ENCODE measurements at places on chromosomes 12 and 14.

DNA sequence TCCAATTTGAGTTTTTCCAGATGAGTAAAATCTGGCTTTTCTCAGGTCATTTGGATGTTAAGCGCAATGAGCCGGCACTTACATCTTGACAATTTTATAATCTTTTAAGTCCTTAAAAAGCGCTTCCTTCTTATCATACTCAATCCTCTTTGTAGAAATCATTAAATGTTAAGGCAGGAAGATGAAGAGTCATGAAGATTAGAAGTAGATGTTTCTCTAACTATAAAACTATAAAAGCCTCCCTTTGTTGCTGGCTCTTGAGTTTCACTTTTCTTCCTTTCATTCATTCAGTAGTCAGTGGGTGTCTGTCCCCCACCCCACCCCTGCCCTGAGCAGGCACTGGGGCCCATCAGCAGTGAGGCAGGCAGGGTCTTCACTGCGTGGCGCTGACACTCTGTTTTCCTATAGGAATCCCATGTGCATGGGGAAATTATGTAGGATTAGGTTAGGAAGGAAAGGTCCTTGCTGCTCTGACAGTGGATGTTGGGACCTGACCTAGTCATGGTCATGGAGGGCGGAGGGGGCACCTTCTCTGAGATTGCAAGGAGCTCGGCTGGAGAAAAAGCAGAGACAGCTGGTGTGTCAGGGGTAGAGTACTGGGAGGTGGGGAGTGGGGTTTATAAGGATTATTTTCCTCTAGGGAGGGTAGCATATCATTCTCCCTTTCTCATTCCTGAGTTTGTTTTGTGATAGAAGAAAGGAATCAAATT, 65.8 kb downstream of the CCDC92 start:
- no peak for DNase-seq

- no peak for DNase-seq
Measured at GRCh38 chr12:1575408-1576401, 18.7 kb downstream of the FBXL14 start.

DNA sequence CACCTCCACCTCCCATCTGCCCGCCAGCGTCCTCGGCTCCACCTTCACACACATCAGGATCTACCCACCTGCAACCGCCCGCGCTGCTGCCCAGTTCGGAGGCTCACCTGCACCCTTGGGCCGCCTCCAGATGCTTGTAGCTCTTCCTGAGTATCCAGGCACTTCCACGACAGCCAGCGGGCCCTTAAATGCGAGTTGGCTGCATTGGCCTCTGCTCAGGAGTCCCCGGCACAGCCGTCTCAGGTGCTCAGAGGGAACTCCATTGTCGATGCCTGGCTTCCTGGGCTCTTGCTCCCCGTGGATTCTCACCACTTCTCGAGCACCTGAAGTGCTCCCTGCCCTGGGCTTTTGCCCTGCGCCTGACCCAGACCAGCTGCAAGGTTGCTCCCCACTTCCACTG, 21.9 kb upstream of the CDCA4 start:
- no peak for DNase-seq

DNA sequence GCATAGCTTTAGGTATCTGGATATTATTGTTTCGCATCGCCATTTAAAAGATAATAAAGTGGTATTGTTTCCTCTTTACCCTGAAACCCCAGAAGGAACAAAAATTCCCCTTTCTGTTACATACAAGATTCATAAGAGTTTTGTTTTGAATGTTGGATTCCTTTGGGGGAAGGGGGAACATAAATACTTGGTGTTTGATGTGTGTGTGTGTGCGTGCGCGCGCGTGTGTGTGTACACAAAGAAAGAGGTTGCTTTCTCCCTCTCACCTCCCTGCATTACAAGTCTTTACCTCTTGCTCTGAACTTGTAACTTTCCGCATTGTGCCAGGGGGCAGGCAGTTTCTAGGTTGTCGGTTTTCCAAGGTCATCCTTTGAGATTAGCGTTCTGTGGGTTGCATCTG, 76.4 kb downstream of the GPATCH2L start:
- peak; percentile 2 for DNase-seq

DNA sequence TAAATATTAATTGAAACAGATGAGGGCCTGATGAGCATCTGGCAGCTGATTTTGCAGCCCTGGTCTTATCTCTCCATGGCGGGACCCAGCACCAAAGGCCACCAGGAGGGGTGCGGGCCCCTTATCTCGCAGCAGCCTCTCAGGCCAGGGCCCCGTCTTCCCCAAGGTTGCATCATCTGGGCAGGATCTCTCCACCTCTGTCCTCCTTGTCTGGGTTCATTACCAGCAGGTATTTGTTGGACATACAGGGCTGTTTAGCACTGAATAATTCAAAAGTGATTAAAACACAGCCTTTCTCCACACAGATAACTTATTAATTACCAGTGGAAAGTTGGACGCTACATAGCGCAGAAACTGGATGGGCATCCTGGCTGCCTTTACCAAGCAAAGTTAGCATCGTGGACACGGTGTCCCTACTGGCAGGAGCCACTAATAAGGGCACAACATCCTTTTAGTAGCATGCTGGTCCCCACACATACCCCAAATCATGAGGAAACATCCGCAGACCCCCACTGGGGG, 25.8 kb downstream of the TMEM120B start:
- no peak for DNase-seq

DNA sequence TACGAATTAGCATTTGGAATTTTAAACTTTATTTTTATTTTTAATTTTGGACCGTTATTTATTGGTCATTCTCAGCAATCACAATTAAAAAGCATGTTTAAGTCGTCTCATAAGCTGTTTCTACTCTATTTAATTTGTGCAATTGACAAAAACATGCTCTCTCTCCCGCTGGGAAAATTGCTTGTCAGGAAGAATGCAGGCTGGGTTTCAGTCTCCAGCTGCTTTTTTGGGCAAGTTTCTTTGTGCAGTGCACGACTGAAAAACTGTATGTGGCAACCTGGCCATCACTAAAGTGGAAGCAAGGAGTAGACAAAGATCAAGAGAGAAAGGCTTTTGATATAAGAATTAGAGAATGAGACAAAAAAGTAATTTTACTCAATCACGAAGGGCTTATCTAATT, 941.5 kb upstream of the MDGA2 start:
- no peak for DNase-seq

DNA sequence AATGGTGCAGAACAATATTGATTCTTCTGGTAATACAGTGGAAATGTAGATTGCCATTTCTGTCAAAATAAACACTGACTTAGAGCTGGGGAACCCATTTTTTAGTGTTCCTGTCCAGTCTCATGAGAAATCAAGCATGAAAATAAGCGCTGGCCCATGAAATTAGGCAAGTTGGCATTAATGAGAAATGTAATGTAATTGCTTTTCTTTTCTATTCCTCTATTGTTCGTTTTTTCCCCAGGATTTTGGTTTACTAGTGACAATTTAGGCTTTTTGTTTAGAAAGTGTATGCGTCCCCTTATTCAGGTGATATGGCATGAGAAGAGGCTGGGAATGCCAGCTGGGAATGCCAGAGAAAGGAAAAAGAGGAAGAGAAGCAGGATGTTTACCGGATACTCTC, 64.4 kb upstream of the KICS2 start:
- DNase-seq, result no peak

DNA sequence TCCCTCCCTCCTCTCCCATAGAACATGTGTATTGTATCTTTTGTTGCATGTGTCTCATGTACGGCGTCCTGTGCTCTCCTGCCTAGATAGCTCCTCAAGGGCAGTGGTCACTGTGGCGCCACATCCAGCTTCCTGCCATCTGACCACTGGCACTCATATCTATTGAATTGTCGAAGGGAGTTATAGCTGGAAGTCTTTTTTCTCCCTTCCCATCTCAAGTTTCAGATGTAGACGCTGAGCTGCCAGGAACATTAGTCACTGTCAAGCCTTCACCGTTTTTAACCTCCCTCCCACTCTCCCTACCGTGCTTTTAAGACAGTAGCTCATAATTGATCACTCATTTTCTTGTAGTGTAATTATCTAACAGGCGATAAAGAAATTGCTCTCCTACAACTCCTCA, 33.0 kb downstream of the MTHFD1 start:
- DNase-seq, result peak; percentile 74

GRCh38 chr12:110896559-110896958, 23.8 kb downstream of the MYL2 start:
- no peak for DNase-seq

DNA sequence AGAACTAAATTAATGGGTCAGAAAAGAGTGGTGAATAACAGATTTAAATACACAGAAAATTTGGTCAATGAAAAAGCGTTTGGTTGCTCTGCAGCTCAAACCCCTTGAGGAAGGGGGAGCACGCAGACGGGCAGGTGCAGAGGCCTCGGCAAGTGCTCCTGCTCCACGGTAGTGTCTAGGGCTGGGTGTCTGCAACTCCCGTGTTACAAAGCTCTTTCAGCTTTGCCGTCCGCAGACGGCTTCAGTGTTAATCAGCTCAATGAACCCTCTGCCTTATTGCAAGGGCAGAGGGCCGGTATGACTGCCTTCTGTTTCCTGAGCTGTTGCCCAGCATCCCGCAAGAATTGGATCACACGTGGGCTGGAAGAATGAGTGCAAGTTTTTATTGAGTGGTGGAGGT, 125.7 kb upstream of the TRHDE start:
- no peak for DNase-seq

DNA sequence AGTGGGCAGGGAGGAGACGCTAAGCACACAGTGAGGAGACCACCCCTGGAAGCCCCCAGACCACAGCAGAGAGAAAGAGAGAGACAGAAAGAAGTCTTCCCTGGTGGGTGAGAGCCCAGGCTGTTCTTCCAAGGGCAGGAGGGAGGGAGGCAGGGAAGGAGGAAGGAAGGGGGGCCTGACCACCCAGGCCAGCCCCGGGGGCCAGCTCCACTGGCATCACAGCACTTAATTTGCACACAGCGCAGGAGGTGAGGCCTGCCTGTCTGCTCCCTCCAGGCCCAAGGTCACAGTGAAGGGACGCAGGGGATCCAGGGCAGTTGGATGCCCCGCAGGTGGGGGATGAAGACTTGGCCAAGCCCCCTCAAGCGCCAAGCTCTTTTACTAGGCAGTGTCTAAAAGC, 141.9 kb upstream of the C14orf180 start:
- no peak for DNase-seq

DNA sequence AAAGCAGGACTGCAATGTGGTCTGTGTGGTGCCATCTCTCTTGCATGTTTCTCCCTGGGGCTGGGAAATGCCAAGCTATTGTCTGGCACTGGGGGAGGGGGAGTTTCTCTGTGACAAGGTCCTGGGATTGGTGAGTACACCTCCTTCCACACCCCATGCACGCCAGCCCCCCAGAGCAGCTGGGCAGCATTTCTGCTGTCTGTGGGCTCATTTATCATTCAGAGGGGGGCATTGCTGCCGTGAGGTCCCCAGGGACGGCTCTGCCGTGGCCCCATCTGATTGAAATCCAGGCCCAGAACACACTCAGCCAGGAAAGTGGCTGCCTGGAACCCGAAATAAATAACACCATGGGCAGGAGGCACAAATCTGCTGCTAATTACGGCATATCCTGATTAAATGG, 12.6 kb upstream of the FAM222A start:
- no peak for DNase-seq

GRCh38 chr12:79023784-79024183, 159.2 kb downstream of the SYT1 start:
- no peak for DNase-seq

GRCh38 chr14:43803076-43803689, 703.9 kb downstream of the FSCB start:
- DNase-seq, result no peak

DNA sequence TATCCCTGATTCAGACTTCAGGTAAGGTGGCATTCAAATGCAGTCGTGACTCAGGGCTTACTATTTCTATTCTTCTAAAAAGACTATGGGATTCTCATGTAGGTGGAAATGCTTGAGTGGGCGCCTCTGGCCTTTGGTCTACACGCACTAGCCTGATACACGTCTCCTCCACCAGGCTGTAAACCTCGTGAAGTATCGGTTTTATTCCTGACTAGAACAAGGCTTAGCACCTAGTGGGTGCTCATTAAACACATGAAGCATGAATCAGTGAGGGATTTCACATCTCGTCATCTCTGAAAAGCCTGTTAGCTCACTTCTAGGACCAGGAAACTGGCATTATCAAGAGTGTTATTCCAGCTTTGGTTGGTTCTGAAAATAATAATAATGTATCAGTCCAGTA, 17.7 kb upstream of the HNF1A start:
- no peak for DNase-seq

- no peak for DNase-seq
Measured at GRCh38 chr12:124722878-124723277, 140.8 kb downstream of the SCARB1 start.

GRCh38 chr14:99176156-99176945, 95.6 kb downstream of the BCL11B start:
- no peak for DNase-seq

GRCh38 chr12:43167691-43168090, 384.3 kb downstream of the ADAMTS20 start:
- no peak for DNase-seq

DNA sequence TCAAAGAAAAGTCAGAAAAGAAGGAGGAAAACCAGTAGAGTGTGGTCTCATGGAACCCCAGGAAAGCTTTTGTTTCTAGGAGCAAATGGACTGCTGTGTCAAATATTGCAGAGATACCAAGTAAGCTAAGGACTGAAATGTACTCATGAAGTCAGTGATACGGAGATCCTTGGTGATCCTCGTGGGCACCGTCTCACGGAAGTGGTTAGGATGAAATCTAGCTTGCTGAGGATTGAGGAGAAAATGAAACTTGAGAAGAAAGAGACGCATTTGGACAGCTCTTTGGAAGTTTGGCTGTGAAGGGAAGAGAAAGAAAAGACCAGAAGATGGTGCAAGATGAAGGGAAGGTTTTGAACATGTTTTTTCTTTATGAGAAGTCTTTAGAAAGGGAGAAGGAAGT, 104.0 kb upstream of the CCND2 start:
- DNase-seq, result no peak

GRCh38 chr14:100533656-100534485, 53.3 kb downstream of the BEGAIN start:
- DNase-seq, result no peak

- DNase-seq, result peak; percentile 13
Measured at GRCh38 chr14:95953111-95953724, 76.6 kb downstream of the TUNAR start.

DNA sequence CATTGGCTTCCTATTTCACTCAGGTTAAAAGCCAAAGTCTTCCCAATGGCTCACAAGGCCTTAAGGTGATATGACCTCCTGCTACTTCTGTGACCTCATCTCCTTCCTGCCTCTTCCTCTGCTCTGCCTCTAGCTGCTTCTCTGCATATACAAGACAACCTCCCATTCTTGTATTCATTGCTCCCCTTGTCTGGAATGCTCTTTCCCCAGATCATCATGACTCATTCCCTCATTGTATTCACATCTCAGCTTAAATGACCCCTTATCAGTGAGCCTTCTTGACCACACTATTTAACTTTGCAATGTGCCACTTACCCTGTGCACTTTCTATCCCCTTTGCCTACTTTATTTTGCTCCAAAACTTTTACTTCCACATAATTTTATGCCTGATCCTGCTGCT, 90.2 kb downstream of the PPP1R12A start:
- peak; percentile 73 for DNase-seq

GRCh38 chr12:100674036-100674888, 100.8 kb downstream of the GAS2L3 start:
- no peak for DNase-seq

DNA sequence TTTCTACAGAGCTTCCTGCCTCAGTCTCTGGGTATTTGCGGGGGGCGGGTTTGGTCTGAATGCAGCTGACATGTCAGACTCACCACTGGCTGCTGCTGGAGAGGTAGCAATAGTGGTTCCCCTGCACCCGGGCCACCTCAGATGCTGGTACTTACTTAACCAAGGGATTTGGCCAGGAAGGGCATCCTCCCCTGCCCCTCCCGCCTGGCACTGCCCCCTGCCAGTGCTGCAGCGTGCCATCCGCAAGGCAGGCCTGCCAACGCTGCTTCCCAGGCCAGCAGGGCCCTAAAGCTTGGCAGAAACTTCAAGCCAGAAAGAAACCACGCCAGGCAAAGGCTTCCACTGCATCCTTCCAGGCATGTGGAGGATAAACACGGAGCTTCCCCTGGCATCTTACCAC, 22.1 kb downstream of the RAB35 start:
- DNase-seq, result no peak

All from fibroblast of skin of scalp (primary cell).